ENCODE measurements at places on chromosomes 6 and 20. TPM values are rescaled to one million over a fixed set of nuclear protein-coding genes. Genes with fewer than 3 reads are reported as not detected.

The NNAT gene
- 8.8 TPM for total RNA-seq

DNA sequence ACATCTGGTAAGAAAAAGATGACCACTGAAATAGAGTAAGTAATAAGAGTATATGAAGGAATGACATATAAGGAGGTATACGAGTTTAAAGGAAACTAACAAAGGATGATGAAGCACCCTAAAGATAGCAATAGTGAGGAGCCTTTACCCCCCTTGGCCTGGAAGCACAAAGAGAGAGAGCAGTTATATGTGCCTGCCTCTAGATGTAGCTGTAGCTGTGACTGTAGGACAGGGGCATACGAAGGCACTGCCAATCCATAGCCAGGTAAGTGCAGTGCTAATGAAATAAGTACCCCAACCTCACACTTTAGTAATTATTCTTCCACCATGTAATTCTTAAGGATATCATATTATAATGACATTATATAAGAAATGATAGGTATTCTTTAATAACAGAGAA lies 90.1 kb upstream of the FKBP1C start:
- ATAC-seq: no peak

DNA sequence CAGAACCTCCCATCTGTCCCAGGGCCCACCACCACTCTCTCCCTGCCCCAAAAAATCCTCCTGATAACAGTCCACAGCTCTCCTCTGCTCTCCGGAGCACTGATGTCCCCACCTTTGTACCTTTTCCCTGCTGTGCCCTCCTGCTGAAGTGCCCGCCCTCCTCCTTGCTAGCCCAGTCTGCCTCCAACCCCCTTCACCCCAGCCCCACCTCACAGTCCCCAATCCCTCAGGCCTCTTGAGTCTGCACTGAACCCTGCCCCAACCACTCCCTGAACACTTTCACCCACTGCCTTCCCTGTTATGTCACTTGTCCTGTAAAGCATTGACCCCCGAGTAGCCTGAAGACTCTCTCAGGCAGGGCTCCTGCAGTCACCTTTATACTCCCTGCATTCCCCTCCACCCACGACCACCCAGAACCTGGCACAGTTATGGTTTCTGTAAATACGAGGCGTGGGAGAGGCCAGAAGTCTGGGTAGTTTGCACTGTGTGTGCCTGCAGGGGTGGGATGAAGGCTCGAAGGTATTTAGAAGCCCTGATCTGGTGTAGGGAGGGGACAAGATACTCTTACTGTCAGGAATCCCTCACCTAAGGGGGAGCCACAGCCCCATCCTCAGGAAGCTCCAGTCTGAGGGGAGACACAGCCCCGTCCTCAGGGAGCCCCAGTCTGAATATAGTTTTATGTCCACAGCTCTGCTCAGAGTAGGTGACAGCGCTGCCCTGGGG lies 5.4 kb downstream of the GLP1R start:
- no peak for ATAC-seq

GRCh38 chr6:133245007-133245406 lies 3.9 kb downstream of the EYA4 start:
- no peak for ATAC-seq

DNA sequence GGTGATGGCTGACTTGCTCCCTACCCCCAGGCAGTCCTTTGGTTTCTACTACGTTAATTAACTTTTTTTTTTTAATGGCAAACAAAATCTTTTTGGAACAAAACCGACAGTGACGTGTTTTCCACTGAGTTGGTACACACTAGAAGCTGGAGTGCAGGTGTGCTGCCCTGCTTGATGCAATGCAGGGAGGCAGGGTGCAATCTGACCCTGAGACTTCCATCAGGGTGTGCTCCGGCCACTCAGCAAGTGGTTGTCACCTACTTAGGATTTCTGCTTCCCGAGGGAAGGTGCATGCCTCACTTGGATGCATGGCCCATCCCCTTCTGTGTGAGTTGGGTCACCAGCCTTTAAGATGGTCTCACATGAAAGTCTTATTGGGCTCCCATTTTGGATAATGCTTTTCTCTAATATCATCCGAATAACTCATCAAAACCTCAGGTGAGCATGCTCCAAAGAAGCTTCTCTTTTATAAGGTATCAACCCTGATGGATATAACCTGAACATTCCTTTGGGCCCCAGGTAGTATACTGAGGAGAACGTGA lies 14.0 kb downstream of the RREB1 start:
- no peak for ATAC-seq

GRCh38 chr6:168265827-168266815 lies 53.5 kb downstream of the DACT2 start:
- no peak for ATAC-seq

DNA sequence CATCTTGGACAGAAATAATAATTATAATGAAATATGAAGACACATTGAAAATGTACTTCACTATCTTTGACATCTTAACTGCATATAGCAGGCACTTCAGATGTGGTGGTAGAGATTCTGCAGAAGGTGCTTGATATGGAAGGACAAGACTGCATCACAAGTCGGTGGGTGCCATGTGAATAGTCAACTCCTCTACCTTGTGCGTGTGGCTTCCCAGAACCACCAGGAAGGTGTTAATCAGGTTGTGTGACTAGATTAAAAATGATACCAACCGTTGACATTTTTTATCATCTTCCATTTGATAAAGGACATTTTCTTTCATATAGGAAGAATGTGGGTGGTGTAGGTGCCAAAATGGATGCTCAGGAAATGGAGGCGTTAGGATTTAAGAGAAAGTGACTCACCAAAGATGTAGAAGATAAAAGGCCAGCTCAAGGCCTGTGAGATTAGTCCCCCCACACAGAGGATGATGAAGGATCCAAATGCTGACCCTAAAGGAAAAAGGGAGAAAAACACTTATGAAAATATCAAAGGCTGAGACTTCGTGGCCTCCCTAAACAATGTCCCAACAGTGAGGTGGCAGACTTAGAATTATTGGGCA lies 12.3 kb downstream of the SLC17A2 start:
- ATAC-seq: no peak

DNA sequence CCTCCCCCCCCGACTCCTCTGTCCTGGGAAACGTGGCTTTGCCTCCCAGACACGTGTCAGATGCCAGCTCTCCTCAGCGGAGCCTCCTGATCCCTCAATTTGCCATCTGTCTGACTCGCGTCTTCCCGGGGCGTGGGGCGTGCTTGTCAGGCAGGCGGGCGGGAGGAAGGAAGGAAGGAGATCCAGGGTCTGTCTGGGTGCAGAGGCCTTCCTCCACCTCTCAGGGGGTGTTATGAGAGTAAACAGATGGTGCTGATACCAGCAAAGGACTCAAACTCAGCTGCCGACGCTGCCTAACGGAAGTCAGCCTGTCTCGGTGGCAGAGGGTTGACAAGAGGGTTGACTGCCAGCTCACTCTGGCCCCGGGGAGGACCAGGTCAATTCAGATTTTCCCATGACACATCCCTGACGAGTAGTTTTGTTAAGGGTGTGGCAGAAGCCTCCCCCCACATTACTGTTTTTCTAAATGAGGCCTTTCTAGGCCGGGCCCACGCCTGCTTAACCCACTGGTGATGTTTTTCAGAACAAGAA lies 17.0 kb downstream of the UQCC2 start:
- ATAC-seq: no peak

DNA sequence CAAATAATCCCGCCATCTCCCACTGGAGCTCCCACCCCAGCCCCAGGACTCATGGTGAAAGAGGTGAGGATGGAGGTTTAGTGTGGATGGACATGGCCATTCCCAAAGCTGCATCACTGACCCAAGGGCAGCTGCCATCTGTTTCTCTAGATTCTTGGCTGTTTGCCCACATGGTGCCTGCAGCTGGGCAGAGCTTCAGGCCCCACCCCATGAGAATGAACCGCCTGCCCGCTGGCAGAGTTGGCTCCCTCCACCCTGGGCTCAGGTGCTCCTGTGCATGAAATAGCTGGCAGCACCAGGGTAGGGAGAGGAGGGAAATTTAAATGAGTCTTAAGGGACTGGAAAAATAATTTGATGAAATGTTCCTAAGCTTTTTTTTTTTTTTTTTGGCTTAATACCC lies 17.4 kb downstream of the SCML4 start:
- no peak for ATAC-seq

GRCh38 chr6:44166591-44167184 lies 8.1 kb downstream of the CAPN11 start:
- ATAC-seq: no peak

DNA sequence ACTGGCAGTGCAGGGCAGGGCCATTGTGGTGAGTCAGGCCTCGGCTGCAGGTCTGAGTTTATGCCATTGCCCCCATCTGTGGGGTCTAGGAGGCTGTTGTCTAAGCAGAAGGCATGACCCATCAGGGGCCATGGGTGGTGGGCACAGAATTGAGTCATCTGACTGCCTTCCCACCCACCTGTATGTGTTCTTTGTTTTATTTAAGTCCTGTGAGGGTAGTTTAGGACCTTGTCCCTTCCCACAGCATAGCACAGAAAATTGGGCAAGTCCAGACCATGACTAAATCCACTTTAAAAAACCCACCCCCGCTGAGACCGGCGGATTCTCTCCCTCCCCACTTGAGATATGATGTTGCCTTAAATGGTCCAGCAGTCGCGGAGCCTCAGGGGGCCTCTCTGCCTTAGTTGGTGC lies 40.3 kb downstream of the ERMARD start:
- no peak for ATAC-seq

DNA sequence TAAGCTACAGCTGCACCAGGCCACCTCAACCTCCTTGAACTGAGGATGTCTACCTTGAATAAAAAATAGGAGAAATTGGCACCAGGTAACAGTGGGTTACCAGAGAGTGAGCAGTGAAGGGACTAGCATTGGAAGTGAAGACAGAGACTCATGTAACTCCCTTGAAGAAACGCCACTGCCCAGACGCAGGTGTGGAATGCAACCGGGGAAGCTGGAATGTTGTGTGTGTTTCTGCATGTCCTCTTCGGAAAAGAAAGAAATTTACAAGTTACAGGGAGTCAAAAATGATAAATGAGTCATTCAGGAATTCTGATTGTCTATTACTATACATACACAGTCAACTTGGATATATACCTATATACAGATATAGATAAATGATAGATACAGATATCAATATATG lies 514.7 kb upstream of the AGPAT4 start:
- no peak for ATAC-seq

The OOEP gene
- total RNA-seq: not detected

- no peak for ATAC-seq
Measured at GRCh38 chr6:2749969-2750600, 637 bp downstream of the MYLK4 start.

DNA sequence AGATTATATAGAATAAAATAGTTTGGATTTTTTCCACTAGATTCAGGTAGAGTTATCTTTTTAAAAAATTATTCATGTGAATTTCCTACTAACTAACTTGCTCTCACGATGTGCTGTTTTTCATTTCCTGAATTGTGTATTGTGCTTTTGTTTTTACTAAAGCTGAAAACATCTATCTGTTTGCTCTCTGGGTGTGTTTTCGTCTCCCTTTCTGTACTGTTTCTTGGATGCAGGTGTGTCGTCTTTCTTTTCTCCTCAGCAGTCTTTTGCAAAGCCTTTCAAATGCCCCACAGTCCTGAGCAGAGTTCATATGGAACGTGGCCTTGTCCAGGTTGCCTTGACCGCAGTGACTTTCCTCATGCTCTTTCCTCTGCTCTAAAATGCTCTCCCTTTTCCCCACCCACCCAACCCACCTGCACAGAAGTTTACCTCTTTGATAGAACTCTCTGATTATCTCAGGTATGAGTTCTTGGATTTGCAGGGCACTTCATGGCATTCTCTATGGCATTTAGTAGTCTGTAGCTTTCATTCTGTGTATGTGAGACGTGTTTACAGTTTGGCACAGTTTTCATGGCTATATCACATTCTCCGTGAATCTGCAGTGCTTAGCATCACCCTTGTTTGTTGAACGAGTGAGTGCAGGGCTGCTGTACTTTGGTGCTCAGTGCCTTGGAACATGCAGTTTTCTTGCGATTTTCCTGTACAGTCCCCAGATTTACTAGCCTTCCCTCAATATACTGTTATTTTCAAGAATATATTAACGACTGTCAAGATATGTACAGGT lies 77.1 kb downstream of the FARS2 start:
- ATAC-seq: no peak

DNA sequence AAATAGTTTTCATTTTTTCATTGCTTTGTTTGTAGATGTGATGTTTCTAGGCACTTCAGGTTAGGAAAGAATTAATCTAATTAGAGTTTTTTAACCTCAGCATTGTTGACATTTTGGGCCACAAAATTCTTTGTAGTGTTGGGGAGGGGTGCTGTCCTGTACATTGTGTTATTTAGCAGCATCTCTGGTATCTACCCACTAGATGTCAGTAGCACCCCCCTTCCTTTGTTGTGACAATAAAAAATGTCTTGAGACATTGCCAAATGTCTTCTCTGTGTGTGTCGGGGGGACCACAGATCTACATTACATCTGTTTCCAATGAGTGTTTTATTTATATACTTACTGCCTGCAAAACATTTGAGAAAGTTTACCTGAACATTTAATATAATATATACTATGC lies 45.6 kb downstream of the EYA4 start:
- no peak for ATAC-seq

The SSTR4 gene
- not detected for total RNA-seq

GRCh38 chr6:36115412-36115811 lies 14.9 kb upstream of the MAPK13 start:
- no peak for ATAC-seq

The SLC17A3 gene
- not detected for total RNA-seq

DNA sequence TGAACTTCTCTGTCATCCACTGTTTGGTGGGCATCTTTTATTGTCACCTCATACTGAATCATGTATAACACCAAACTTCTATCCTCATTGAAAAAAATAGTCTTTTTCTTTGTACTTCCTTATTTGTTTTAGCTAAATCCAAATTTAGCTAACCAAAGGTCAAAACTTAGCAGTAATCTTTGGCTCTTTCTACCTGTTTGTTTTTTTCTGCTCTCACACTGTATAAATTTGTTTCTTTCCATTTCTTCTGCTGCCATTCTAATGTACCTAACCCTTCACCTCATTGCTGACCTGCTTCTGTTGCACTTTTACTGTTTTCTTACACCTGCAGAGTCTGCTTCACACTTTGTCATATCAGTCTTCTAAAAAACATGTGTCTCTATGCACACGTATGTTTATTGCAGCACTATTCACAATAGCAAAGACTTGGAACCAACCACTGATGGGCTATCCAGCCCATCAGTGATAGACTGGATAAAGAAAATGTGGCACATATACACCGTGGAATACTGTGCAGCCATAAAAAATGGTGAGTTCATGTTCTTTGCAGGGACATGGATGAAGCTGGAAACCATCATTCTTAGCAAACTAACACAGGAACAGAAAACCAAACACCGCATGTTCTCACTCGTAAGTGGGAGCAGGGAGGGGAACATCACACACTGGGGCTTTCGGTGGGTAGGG lies 7.2 kb downstream of the ATRN start:
- ATAC-seq: no peak
